ENCODE measurements at places on chromosomes 2 and 18. TPM values are rescaled to one million over a fixed set of nuclear protein-coding genes. Genes with fewer than 3 reads are reported as not detected.

RBM44 gene
- total RNA-seq, result 1.8 TPM

CCL20 gene
- not detected for total RNA-seq

MFSD6 gene
- total RNA-seq, result 132 TPM

EPB41L3 gene
- 37.7 TPM for total RNA-seq

RESP18 gene
- not detected for total RNA-seq

TACR1 gene
- total RNA-seq, result 0.71 TPM

ERICH2 gene
- not detected for total RNA-seq

OSBPL6 gene
- 5.3 TPM for total RNA-seq

IRS1 gene
- total RNA-seq, result 166 TPM

GALR1 gene
- total RNA-seq, result 0.40 TPM

SEC11C gene
- total RNA-seq, result 94.1 TPM

All from thyroid gland (tissue), 4 donors.